ENCODE measurements at places on chromosomes 5 and 9.

DNA sequence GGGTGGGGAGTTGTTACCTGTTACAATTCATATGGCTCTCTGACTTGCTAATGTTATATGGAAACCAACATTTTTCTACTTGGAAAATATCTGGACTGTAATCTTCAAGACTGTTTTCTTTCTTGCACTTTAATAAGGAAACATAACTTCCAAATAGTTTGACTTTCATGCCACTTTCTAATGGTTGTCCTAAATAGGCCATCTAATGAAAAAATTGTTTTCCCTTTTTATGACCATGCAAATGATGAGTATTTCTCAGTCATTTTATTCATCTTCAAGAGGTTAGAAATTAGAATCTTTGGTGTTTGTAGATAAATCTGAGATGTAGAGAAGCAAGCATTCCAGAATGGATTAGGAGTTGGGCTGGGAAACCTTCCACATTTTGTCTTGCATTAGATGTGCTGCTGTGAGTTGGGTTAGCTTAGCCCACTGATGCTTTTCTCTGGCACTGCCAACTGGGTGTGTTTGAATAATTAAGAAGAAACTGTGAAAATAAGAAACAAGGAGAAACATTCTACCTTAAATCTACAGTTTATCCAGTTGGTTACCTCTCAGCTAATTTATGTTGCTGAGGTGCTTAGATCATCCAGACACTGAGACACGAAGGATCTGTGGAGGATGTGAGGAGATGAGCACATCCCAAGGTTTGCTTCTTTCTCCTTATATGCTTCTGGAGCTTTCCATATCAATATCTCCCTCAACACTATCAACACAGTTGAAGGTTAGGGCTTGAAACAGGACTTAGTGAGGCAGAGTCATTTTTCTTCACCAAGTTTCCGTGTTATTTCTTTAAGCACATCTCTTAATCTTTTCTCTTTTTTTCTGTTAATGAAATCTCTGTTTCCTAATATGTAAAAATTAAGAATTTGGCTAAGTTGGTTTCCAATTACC, 2.7 kb downstream of the RASGRF2 start:
- no peak for DNase-seq

DNA sequence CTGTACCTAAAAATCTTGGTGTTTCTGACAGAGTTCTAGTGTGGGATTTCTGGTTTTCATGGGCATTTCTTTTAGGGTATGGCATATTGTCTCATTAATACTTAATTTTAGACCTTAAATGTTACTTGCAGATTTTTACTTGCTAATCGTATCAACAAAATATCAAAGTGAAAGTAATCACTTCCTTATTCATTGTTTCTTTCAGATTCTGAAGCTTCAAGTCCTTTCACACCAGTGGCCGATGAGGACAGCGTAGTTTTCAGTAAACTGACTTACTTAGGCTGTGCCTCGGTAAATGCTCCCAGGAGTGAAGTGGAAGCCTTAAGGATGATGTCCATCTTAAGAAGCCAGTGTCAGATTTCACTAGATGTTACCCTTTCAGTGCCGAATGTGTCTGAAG, 45.2 kb downstream of the RABGAP1 start:
- DNase-seq: no peak

GRCh38 chr5:173045474-173045873, 10.7 kb upstream of the CREBRF start:
- no peak for DNase-seq

DNA sequence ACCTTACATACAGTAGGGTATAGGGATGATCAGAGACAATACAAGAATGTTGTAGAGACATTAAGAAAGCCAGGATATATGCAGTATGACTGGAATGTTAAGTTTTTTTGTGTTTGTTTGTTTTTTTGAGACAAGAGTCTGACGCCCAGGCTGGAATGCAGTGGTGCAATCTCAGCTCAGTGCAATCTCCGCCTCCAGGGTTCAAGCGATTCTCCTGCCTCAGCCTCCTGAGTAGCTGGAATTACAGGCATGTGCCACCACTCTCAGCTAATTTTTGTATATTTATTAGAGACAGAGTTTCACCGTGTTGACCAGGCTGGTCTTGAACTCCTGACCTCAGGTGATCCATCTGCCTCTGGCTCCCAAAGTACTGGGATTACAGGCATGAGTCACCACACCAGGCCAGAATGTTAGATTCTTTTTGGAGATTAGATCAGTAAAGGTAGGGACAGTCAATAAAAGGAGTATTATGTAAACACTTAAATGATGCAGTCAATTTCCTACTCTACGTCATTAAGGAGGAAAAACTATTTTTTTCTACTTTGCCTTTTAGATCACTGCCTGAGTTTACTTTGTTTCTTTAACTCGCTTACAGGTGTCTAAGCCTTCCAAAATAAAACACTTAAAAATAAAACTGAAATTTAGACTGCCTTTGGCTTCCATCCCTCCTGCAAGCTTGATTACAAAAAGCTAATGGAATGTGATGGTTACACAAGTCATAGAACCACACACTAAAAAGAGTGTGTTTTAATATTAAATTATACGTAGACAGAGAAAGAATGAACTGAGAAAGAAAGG, 6.8 kb upstream of the HNRNPA0 start:
- DNase-seq: no peak

- no peak for DNase-seq
Observed at GRCh38 chr5:140165923-140166270, 9.1 kb upstream of the CYSTM1 start.

- no peak for DNase-seq
Observed at GRCh38 chr5:55668356-55668755, 43.8 kb downstream of the SLC38A9 start.

GRCh38 chr9:93468763-93469456, 15.5 kb upstream of the FAM120AOS start:
- no peak for DNase-seq

DNA sequence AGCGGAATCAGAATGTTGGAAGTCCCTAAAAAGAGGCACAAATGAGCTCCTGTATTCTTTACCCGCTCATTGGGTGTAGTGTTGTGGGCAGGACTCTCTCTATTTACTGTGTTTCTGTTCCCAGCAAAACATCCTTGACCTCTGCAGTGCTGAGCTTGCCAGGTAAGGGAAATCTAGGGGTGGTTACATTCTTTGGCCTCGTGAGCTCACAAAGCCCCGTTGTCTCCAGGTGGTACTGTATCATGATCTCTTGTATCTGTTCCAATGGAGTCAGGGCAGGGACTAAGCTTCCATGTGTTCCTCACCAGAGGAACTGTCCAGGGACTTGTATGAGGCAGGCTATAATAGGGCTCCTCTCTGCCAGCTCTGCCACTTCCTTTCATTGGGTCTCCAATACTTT, 11.8 kb upstream of the IFNA14 start:
- no peak for DNase-seq

- no peak for DNase-seq
Observed at GRCh38 chr9:103203172-103203571, 208.0 kb downstream of the CYLC2 start.

- no peak for DNase-seq
Observed at GRCh38 chr9:29437526-29437925, 1864.2 kb upstream of the C9orf72 start.

- no peak for DNase-seq
Observed at GRCh38 chr9:121917375-121918335, 175.5 kb downstream of the TTLL11 start.

GRCh38 chr9:134222018-134222573, 57.7 kb upstream of the RNU6ATAC start:
- DNase-seq: no peak

DNA sequence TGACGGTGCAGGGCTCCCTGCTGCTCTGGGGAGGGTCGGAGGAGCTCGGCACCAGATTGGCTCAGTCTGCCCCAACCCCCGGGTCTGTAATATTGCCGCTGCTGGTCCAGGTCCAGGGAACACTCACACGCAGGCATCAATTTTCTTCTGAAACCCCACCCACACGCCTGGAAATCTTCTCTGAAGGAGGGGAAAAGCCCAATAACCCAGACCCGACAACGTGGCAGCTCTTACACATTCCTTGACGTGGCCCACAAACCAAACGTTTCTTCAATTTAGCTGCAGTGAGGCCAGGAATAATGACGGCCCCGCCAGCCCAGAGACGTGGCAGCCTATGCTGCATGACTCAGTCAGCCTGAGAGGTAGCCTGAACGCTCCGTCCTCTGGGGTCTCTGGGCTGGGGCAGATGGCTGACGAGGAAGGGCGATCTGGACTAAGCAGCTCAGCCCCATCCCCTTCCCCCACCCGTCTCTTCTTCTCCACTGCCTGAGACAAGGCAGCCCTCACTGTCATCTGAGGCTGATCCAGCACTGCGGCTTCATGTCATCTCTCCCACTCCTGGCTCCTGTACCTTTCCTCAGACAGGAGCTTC, 9.9 kb upstream of the SPARC start:
- DNase-seq: no peak

DNA sequence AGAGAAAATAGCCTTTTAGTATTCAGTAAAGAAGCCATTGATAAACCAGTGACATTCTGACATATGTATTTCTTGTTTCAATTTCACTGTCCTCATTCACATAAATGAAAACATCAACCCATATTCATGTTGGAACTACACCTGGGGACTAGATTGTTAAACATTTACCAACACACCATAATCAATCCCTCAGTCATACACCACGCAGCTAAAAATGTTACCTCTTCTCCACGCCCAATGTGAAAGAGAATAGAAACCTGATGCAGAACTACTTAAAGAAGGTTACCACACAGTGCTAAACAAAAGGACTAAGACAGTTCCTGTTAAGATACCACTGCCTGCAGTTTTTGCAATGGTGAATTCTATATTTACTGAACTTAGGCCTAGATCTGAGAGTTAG, 518.9 kb downstream of the PRELID2 start:
- no peak for DNase-seq

DNA sequence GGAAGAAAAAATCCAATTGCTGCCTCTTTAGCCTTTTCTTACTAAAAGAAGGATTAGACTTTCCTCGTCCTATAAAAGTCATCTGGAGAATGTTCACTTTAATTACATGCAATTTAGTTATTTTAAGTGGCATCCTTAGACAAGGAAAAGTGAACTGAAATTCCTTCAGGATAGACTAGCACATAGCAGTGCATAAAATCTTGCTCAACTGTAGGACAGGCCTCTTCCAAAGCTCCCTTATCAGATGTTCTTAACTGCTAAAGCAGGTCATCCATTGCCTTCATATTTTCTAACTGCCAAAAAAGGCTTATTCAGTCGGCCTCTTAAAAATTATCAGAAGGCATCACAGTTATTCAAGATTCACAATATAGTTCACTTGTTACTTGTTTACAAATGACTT, 396.5 kb downstream of the DMRT2 start:
- DNase-seq: no peak

DNA sequence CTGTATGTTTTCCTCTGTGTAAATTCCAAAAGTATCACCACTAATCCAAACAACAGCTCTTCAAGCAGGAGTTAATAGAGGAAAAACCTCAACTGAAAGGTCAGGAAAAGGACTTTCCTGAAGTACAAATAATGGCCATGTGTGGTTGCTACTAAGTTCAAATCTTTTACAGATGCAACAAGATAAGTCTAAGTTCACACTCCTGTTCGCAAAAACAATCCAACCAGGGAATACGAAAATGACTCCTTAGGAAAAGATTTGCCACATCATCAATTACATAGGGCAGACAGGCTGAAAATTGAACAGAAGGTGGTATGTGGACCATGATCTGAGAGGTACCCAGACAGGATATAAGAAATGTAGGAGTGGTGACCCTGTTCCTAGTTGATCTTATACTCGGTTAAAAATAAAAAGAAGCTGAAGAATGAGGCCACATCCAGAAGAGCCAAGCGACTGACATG, 210.2 kb downstream of the TSSK1B start:
- DNase-seq: no peak

GRCh38 chr5:54803471-54804011, 181.9 kb downstream of the ESM1 start:
- no peak for DNase-seq

DNA sequence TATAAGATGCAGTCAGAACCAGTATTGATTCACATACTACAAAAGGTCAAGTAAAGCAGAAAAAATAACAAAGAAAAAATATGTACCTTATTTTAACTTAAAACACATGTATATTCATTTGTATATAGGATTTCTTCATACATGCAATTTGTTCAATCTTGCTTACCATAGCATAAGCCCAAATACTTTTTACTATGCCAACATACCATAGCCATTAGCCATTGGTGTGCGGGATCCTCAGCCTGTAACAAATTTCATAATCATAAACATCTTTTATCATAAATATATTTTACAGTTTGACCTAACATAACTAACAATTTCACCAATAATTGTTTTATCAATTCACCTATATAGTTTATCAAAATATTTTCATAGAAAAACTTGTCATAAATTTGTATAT, 51.1 kb downstream of the MPDZ start:
- no peak for DNase-seq

DNA sequence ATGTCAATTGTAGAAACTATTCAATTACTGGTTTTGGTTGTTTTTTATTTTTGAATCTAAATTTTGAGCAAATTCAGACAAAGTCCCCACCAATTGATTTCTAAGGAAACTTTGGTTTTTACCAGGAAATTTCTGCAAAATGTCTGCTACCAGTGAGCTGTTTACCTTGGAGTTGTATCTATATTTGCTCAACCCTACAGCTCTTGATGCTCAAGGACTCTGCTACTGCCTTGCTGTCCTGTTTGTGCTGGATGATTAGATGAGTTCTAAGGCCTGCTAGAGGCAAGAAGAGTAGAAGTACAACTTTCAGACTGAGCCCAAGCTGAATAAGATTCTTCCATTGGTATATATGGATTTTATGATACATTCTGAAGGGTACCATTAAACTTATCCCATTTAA, 42.6 kb upstream of the KIF2A start:
- DNase-seq: no peak

- no peak for DNase-seq
Observed at GRCh38 chr5:10704949-10705621, 55.9 kb downstream of the DAP start.

DNA sequence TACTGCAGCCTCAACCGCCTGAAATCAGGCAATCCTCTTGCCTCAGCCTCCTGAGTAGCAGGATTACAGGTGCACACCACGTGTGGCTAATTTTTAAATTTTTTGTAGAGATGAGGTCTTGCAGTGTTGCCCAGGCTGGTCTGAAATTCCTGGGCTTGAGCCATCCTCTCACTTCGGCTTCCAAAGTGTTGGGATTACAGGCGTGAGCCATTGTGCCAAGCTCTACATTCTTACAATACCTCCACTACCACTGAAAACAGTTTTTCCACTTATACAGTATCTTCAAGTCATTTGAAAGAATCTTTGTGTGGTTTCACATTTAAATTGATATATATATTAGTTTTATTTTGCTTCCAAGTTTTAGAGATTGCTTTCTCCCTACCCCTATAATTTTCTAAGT, 42.6 kb downstream of the LARP1 start:
- no peak for DNase-seq

DNA sequence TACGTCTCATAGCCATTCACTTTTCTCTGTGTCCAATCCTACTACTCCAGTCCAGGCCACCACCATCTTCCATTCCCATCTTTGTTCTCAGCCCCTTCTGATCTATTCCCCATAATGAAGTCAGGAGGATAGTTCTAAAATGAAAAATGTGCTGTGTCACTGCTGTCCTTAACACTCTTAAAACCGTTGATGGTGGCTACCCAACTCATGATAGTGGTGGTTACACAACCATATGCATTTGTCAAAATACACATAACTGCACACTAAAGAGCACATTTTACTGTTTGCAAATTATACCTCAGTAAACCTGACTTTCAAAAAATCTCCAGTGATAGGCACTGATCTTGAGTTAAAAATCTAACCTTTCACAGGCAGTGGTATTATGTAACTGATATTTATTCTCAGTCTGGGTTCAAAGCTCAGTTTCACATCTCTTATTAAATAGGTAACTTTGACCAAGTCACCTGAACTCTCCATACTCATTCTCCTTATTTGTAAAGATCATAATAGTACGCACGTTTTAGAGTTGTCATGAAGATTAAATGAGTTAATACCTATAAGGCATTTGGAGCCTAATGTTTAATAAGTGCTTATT, 24.6 kb upstream of the ADRB2 start:
- DNase-seq: no peak

Data from NCI-H2081 treated with DMSO at 0.1 percent for 48 hours (cell line).